Stimulated activated CD8-positive, alpha-beta memory T cell treated with anti-CD3 and anti-CD28 coated beads, Interleukin-7, amount 100 ng/mL, for 1 hour (primary cell): ENCODE measurements at places on chromosomes 16 and 17.

- no peak for DNase-seq
Measured at GRCh38 chr16:54120846-54121480, 165.6 kb downstream of the IRX3 start.

DNA sequence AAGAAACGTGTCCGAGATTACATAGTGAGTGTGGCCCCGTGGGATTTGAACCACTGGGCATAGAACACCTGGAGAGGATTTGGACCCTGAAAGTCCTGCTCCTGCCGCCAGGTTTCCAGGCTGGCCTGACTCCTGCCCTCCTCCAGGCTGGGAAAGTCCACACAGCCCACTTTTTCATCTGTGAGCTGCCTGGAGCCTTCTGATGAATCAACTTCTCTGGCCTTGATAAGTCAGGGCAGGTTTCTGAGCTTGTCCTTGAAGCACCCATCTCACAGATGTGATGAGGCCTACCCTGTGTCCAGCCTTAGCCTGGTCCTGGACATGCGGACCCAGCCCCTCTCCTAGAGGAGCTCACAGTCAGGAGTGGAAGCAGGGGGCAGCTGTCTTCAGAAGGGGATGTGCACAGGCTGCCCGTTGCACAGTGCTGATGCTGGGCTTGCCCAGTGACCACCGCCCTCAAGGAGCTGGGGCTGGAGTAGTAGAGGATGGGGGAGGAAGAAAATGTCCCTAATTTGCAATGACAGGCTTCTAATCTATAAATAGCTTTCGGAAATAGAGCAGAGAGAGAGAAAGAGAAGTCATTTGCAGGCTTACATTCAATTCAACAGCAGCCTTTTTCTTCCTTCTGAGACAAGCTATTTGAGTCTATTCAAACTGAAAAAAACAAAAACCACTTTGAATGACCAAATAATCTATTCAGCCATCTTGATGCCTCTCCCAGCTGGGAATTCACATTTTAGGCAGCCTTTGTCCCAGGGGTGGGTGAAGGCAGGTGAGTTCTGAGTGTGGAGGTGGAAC, 73.5 kb upstream of the DNAJA2 start:
- no peak for DNase-seq

DNA sequence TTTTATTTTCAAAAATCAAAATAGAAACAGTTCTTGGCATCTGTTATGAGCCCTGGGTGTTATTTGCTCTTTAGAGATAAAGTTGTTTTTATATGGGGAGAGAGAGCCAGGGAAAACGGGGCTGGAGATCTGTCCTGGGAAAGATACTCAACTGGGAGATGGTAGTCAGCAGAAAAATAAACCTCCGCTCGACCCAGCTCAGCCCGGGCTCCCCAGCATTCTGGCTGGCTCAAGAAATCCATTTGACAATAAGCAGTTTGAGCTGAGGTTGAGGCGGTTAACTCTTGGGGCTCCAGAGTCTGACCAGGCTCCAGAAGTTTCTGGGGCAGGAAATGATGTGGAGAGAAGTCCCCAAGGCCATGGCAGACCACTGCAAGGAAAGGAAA, 151.9 kb downstream of the IRX5 start:
- DNase-seq, result no peak

GRCh38 chr16:77662246-77662645, 60.1 kb upstream of the NUDT7 start:
- DNase-seq, result no peak

DNA sequence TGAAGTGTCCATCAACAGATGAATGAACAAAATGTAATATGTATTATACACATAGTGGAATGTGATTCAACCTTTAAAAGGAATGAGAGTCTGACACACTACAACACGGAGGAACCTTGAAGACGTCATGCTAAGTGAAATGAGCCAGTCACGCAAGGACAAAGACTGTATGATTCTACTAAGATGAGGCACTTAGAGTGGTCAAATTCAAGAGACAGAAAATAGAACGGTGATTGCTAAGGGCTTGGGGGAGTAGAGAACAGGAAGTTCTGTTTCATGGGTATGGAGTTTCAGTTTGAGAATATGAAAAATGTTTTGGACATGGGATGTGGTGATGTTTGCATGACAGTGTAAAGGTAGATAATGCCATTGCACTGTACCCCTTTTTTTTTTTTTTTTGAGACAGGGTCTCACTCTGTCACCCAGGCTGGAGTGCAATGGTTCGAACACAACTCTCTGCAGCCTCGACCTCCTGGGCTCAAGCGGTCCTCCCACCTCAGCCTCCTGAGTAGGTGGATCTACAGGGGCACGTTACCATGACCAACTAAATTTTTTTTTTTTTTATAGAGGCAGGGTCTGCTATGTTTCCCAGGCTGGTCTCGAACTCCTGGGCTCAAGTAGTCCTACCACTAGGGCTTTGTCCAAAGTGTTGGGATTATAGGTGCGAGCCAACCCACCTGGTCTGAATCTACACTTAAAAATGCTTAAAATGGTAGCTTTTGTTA, 2.9 kb upstream of the CCDC102A start:
- no peak for DNase-seq

DNA sequence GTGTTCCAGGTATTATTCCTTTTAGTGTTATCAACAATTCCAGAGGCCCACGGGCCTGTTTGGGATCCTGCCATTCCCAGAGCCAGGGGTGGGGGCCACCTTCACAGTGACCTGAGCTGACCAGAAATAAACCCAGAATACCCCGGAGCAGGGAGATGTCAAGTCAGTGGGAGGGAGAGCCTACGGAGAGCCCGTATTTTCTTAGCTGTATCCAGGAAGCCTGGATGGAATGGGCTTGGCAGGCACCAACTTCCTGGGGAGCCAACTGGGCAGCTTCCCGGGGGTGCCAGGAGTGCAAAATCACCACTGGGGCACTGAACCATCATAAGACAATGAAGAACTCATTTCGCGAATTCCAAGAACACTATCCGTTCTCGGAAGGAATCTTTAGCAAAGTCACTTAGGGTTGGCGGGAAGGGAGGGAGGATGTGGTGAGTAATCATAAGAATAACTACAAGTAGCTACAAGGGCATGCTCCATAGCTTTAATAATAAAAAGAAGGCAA, 13.2 kb upstream of the MRTFB start:
- no peak for DNase-seq

DNA sequence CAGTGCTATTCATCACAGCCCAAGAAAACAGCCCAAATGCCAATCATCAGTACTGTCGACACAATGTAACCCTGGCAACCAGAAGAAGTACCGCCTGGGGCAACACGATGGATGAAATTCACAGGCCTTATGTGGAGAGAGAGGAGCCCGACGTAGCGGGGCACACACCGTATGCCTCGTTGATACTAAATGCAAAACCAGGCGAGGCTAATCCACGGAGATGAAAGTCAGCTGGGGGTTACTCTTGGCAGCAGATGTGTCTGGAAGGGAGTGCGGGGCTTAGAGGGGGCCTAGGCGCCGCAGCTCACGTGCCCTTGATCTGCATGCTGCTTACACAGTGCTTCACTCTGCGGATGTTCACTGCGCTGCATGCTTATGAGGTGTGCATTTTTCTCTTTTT, 29.8 kb downstream of the ITGAE start:
- no peak for DNase-seq

DNA sequence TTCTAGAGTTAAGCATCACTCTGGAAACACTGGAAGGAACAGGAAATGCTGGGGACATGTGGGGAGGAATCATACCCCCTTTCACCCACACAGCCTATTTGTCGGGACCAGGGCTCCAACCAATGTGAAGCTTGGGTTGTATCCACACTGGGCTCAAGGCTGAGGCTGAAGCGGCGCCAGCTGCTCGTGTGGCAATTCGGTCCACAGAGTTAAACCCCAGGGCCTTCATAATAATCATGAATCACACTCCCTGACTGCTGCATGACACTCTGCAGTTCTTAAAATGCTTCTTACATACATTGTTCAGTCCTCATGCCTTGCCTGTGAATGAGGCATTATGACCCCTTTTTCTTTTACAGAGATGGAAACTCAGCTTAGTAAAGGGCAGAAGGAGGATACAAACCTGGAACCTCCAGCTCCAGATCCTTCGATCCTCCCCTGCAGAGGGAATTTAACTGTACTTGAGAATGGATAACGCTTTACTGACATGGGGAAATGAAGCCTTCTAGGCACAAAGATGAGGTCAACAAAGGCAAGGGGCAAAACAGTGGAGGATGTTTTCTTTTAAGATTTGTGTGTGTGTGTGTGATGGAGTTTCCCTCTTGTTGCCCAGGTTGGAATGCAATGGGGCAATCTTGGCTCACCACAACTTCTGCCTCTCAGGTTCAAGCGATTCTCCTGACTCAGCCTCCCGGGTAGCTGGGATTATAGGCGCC, 72.7 kb downstream of the SOX9 start:
- no peak for DNase-seq

GRCh38 chr16:2980227-2981176, at the start of gene PKMYT1:
Gene PKMYT1 (minus strand): TSS chr16:2980446. CDS start chr16:2979657, 789 bp downstream.
- peak; percentile 87 for DNase-seq

DNA sequence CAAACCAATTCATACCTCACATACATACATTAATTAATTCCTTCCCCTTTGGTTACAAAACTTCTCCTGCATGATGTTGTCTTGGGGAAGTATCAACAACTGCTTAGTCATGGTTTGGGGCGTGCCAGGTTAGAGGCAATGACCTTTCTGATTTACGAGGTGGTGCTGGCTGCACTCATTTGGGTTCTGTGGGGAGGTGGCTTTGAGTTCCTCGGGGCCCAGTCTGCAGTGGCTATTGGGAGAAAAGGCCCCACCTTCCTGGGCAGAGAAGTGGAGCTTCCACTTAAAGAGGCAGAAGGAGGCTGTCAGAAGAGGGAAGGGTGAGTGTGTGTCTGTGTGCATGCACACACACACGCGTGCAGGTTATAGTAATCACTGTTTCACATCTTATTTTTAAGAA, 10.2 kb upstream of the ETV4 start:
- DNase-seq, result no peak

DNA sequence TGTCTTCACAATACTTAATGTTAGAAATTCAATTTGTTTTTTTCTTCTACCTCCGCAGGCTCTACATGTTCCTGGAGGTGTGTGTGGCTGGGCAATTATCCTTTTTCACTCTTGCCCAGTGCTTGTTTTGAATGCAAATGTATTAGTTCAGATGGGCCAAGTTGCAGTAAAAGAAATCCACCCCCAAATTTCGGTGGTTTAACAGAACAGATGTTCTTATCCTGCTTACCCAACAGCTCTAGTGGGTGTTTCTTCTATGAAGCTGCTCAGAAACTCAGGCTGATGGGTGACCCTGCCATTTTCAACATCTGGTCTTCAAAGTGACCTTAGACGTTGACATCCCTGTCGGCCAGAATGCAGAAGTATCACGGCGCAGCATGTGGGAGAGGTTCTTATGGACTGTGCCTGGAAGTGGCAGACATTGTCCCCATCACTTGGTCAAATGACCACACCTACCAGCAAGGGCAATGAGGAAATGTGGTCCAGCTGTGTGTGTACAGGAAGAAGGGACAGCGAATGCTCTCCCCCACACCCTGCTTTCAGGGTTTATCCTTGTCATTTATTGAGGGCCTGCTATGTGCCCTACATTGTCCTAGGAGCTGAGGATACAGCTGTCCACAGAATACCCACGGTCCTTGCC, 157.3 kb downstream of the CDH13 start:
- no peak for DNase-seq

DNA sequence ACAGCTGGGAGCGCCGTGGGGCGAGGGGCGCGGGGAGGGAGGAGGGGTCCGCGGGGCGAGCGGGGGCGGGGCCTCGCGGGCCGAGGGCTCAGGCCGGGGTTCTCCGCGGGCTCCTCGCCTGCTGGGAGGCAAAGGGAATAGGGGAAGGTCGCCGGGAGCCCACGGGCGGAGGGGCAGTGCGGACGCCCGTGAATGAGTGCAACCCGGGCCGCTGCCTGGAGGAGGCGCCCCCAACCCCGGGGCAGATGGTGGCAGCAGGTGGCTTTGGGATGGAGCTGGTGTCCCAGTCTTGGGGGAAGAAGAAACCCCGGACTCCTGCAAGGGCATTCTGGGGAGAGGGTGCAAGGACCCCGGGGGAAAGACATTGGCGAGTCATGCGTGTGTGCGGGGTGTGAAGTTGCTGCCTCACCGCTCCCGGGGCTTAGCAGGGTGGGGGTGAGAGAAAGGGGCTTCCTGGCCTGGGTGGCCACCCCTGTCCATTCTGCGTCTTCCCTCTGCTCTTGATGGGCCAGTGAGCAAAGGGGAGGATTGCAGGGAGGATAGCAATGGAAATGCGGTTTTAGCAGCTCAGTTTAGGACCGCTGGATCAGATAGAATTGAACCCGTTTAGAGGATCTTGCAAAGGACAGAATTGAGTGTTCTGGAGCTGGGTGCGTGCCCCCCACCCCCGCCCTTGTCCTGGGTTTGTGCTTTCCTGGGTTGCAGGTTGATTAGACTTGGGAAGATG, 526 bp downstream of the KIAA0513 start:
- no peak for DNase-seq

GRCh38 chr17:19415806-19416775, 5.1 kb downstream of the RNF112 start:
- no peak for DNase-seq

GRCh38 chr16:88282564-88283395, 100.0 kb upstream of the ZNF469 start:
- no peak for DNase-seq

DNA sequence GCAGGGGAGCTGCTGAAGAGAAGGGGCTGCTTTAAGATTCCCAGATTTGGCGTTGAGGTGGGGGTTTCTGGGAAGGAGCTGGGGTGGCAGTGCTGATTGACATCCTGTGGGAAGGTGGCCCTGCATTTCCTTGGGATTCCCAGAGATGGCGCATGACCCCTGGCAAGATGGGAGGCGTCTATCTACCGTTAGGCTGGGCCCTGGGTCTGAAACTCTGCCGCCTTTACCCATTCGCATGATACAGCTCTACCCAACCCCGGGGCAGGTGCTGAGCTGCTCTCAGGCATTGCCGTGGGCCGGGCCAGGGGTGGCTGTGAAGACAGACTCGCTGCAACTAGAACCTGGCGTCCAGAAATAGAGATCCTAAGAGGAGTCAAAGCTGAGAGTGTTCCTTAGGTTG, 9.9 kb upstream of the MVD start:
- DNase-seq, result no peak

- DNase-seq, result no peak
Measured at GRCh38 chr16:31880322-31880979, 6.8 kb downstream of the ZNF267 start.

DNA sequence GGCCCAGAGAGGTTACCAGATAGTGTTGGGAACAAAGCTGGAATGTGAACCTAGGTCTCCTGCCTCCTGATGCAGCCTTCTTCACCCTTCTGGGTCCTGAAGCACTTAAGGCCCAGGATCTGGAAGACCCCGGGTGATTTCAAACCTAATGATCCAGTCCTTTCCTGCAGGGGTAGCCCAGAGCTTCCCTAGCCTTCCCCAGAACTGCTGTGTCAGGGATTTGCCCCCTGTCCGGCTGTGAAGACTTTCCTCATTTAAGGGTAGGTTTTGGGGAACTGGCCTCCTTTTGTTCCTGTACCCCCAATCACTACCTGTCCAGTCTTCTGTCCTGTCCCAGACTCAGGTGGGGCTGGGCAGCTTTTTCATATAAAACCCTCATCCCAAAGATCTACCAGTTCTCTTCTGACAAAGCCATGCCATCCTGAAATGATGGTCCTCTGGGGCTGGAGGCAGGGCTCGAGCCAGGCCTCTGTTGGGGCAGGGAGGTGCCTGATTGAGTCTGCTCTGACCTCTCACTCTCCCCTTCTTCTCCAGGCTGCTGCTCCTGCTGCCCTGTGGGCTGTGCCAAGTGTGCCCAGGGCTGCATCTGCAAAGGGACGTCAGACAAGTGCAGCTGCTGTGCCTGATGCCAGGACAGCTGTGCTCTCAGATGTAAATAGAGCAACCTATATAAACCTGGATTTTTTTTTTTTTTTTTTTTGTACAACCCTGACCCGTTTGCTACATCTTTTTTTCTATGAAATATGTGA, 1.3 kb downstream of the MT1X start:
- DNase-seq, result no peak
